ENCODE measurements at places on chromosomes 3 and 15.

GRCh38 chr15:63623232-63623969 lies 26.2 kb downstream of the FBXL22 start:
- H3K27ac ChIP-seq, result no peak overlapping the region
- no peaks in the 10 kb centered on the region for H3K4me1 ChIP-seq
- no peak overlapping the region for H3K4me3 ChIP-seq
- peaks cover 61% of the 10 kb centered on the region for H3K36me3 ChIP-seq
- no peak for DNase-seq
- no peaks in the 10 kb centered on the region for H3K27me3 ChIP-seq

DNA sequence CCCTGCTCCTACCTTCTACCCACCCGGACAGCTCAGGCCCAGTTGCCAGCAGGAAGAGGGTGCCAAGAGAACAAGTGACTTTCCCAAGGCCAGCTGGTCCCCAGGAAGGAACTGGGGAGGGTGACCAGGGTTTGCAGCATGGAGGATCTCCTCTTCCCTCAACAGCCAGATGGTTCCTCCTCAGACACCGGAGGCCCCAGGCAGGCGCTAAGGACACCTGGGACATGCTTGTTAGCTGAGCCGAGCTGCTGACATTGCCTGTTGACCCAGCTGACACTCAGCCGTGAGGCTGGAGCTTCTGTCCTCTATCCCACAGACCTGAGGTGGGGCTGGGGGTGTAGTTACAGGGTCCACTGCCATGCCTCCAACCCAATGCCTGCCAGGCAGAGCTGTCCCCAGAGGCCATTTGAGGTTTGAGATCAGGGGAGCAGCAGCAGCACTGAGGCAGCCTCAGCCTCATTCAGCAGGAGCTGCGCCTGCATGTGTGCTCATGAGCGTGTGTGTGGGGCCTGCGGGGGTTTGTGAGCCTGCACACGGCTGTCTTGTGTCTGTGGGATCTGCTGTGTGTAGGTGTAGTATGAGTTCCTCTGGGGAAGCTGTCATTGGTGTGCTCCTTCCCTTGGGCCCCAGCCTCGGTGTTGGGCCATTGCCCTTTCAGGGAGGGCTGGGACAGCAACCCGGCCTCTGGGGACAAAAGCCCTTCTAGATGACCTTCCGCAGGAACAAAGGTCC lies 7.1 kb downstream of the CPLX3 start:
- H3K27me3 ChIP-seq, result no peaks in the 10 kb centered on the region
- no peak overlapping the region for H3K4me3 ChIP-seq
- no peaks in the 10 kb centered on the region for H3K4me1 ChIP-seq
- DNase-seq, result no peak
- no peak overlapping the region for H3K27ac ChIP-seq

GRCh38 chr15:68405378-68406250 lies 26.3 kb downstream of the ITGA11 start:
- H3K36me3 ChIP-seq, result no peaks in the 10 kb centered on the region
- no peak for DNase-seq
- no peak overlapping the region for H3K4me3 ChIP-seq
- peaks cover 12% of the 10 kb centered on the region for H3K27me3 ChIP-seq
- no peak overlapping the region for H3K27ac ChIP-seq
- no peaks in the 10 kb centered on the region for H3K4me1 ChIP-seq

DNA sequence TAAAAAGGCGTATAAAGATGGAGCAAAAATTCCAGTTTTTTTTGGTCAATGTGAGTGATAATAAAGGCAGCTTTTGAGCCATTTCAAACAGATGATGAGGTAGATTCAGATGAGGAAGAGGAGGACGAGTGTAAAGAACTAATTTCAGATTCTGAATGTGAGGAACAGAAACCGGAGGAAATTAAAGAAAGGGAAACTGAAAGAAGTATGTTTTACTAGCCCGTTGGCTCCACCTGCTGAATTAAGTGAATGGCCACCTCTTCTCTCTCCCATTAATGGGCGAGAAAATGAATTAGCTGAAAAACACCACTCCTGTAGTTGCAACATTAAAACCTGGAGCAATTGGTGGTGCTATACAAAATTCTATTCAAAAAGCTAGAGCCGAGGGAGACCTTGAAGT lies 55.4 kb downstream of the CYP19A1 start:
- no peaks in the 10 kb centered on the region for H3K4me1 ChIP-seq
- H3K4me3 ChIP-seq, result no peak overlapping the region
- peaks cover 2% of the 10 kb centered on the region for H3K27me3 ChIP-seq

GRCh38 chr15:100461049-100461448 lies 67.7 kb downstream of the CERS3 start:
- H3K36me3 ChIP-seq, result no peaks in the 10 kb centered on the region
- no peak overlapping the region for H3K27ac ChIP-seq
- no peak overlapping the region for H3K4me3 ChIP-seq
- no peaks in the 10 kb centered on the region for H3K27me3 ChIP-seq

DNA sequence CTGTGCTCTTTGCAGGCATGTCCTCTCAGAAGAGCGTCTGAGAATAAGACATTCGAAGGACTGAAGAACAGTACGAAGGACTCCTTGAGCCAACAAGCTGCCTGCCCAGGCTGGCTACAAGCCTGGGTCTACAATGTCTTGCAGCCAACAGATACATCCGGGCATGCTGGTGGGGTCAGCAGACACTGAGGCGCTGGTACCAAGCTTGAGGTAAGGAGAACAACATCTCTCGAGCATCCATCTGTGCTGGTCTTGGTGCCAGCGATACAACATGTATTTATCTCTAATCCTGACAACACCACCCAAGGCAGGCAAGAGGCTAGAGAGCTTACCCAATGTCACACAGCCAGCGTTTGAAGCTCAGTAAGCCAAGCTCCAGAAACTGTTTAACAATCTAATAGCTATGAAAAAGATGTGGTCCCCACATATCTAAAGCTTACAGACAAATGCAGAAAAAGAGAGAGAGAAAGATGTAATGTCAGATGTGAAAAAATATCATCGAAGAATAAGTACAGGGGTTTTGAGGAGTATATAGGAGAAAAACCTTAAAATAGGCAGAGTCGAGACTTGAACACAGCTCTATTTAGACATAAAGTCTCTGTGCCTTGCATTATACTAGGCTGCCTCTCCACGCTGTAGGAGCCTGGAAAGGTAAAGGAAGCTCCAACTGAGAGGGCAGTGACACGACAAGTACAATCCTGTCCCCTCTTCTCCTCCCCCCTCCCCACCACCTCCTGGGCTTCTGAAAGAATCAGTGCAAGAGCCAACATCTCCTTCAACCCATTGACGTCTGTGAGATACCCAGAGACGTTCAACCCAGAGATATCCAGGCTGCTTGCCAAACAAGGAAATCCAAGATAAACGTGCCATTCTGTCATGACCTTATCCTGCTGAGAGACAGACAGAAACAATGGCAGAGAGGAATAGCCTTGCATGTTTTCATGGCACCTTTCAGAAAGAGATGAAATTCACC lies 39.4 kb downstream of the WWTR1 start:
- no peaks in the 10 kb centered on the region for H3K4me1 ChIP-seq
- H3K36me3 ChIP-seq, result no peaks in the 10 kb centered on the region

DNA sequence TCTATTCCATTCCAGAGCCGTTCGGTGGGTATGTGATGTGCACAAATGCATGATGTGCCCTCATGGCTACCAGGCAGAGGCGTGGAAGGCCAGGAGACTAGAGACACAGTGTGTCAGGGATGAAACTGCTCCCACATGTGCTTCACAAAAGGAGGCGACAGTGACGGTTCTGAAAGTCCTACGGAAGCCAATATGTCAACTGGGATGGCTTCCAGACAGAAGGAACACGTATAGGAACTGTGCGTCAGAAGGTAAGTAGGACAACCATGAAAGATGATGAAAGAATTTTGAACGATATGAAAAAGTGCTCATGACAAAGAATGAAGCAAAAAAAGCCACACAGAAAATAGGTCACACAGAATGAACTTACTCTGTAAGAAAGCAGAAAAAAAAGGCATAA lies 34.1 kb downstream of the GLB1 start:
- H3K27ac ChIP-seq, result peak overlapping the region; percentile 79
- H3K4me3 ChIP-seq, result no peak overlapping the region
- no peaks in the 10 kb centered on the region for H3K27me3 ChIP-seq
- peaks cover 12% of the 10 kb centered on the region for H3K36me3 ChIP-seq
- H3K4me1 ChIP-seq, result peaks cover 62% of the 10 kb centered on the region

DNA sequence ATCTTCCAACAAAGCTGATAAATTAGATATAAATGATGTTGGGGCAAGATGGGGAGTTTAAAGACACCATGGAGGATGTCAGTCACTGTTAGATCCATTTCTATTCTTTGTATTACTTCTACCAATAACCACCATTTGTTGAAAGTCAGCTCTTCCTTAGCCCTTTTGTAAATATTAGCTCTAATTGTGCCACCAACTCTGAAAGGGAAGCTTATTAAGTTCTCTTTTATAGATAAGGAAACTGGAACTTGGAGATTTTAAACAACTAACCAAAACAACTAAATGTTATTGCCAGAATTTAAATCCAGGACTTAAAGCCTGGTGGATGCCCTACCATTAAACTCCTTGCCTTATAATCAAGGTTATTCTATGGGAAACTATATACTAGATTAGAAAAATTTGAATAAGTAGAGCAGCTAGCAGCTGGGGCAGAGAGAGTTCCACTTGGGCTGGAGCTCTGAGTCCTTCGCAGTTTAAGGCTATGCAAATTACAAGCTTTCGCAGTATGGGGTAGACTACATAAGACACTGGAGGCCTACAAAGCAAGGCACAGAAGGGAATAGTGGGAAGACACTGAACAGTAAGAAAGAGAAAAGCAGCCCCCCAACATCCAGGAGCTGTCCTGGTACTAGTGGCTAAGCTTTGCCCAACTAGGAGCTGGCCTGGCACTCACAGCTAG lies 52.6 kb downstream of the TM4SF18 start:
- DNase-seq, result no peak
- no peaks in the 10 kb centered on the region for H3K36me3 ChIP-seq
- no peak overlapping the region for H3K4me3 ChIP-seq
- H3K27me3 ChIP-seq, result no peaks in the 10 kb centered on the region

DNA sequence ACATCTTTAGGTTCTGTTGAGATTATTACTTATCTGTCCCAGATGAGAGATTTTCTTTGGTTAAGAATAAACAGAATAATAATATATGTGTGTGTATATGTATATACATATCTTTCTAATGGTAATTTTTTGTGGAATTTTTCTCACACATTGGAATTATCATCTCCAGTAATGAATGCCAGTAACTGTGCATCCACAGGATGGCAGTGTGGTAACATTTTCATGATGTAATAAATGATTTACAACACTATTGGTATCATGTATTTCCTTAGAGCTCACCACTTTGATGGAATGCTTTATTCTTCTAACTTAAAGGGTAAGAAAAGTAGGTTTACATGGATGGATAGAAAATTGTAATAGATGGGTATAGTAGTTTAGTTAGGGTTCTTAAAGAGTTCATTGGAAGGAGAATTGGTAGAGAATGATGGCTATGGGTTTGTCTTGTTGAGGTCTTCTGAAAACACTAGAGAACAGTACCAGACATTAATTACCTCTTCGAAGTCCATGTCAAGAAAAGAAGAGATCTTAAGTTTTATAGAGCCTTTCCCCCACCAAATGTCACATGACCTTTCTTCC lies 78.1 kb downstream of the STT3B start:
- no peak for DNase-seq
- H3K4me3 ChIP-seq, result no peak overlapping the region
- no peaks in the 10 kb centered on the region for H3K27me3 ChIP-seq
- H3K27ac ChIP-seq, result no peak overlapping the region
- peaks cover 13% of the 10 kb centered on the region for H3K36me3 ChIP-seq

- H3K27me3 ChIP-seq, result no peaks in the 10 kb centered on the region
- H3K4me3 ChIP-seq, result no peak overlapping the region
- no peaks in the 10 kb centered on the region for H3K4me1 ChIP-seq
- no peaks in the 10 kb centered on the region for H3K36me3 ChIP-seq
These were observed 10.1 kb downstream of the ITGA11 start for GRCh38 chr15:68421798-68422402.

Measured in T-cell (primary cell).